ENCODE measurements at places on chromosomes 5 and 9.

DNA sequence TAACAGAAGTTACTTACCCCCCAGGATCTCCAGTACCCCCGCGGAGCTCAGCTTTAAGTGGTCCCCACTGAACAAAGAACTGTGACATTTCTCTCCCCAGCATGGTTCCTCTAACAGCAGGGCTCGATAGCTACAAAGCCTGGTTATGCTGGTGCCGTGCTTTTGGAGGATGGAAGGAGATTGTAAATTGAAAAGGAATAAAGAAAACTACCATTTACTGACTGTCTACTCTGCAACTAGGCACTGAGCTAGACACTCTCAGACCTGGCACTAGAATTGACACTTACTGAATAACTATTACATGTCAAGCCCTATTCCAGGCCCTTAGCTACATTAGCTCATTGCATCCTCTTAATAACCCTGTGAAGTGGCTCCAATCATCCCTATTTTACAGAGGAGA, 145.3 kb downstream of the TTLL11 start:
- no peak for DNase-seq

DNA sequence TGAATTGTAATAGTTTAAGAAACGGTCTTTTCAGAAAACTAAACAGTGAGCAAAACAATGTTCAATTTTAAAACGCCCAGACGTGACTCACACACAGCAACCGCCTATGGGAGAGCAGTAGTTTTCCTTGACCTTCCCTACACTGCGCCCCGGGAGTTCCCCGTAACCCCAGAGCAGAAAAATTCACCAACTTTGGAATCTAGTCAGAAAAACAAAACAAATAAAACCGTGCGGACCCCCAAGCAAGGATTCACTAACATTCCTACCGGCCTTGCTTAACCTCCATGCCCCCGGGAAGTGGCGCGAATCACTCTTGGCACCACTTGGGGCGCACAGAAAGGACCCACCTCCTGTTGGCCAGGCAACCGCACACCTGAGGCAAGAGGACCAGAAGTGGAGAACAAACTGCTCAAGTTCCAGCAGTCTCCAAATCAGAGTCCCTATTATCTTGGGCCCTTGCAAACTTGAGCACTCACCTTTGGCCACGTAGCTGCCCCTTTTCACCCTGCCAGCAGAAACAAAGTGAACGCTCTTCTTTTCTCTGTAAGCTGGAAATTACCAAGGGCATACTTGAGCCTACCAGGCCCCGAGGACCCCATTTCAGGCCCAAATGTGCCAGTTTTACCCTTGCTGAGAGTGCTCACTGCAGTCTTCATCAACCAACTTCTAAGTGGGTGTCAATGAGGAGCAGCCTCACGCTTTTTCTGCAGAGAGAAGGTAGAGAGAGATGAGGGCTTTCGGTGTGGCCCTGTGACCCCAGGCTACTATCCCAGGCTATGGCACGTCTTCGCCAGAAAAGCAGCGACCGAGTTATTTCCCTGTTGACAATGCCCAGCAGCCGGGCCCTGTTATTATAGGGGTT, 189.7 kb downstream of the MEF2C start:
- DNase-seq: no peak

DNA sequence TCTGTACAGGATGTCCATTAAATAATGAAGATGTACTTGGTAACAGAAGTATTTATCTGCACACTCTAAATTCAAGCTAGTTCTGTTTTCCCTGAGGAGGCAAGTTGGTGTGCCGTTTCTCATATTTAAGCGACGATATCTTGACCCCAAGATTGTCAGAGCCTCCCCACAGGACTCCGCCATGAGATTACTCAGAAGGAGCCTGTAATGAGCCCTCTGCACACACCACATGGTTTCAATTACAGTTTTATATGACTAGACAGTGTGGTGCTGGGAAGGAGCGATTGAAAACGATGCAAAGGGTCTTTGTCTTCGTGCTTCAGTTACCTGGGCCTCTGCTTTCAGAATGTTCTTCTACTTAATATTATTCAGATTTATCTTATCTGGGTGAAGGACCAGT, 840.4 kb upstream of the WWC1 start:
- no peak for DNase-seq

- DNase-seq: no peak
Observed at GRCh38 chr5:167644619-167645018, 646.8 kb upstream of the WWC1 start.

GRCh38 chr9:112034216-112034611, 137.6 kb downstream of the UGCG start:
- no peak for DNase-seq

DNA sequence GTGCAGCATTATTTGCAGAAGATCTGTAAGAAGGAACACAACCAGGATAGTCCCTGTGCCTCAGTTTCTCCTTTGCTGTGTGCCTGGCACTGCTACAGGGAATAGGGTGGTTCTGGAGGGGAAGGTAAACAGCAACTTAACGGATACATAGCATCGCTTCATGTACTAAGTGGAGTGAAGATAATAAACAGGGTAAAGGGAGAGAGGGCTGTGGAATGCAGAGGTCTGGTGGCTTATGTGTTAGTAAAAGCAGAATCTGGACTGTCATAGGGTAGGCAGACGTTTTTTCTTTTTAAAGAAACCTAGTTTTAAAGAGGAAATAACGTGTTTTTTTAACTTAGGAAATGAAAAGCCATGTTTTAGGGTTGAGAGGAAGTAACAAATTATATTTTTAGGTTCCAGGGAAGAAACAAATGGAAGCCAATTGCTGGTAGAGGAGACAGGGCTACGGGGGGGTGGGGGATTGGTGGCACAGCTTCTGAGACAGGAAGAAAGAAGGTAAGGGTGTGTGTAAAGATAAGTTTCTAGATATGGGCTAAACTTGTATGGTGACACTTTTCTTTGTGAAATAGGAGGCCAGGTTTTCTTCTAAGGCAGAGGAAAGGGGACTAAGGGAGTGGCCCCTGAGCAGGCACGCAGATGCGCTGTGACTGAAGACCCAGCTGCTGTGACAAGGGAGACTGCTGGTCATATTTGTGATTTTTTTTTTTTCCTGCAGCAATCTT, 1.3 kb downstream of the GNG10 start:
- DNase-seq: peak; percentile 40

DNA sequence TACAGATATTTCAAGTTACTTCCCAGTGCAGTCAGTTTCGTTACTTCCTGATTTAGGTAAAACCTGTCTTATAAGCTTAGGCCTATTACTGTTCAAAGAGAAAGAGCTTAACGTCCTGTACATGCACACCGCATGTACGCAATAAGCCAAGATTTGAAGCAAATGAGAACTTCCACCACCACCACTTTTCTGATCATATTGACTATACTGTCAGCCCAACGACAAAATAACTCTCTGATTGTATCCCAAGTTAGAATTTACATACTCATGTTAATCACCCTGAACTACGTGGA, 5.1 kb downstream of the NFIB start:
- no peak for DNase-seq

GRCh38 chr9:69483886-69484422, 158.9 kb downstream of the ENTREP1 start:
- no peak for DNase-seq

GRCh38 chr5:133884569-133885311, 83.7 kb downstream of the C5orf15 start:
- DNase-seq: no peak

- no peak for DNase-seq
Observed at GRCh38 chr5:5313101-5313635, 109.3 kb upstream of the ICE1 start.

DNA sequence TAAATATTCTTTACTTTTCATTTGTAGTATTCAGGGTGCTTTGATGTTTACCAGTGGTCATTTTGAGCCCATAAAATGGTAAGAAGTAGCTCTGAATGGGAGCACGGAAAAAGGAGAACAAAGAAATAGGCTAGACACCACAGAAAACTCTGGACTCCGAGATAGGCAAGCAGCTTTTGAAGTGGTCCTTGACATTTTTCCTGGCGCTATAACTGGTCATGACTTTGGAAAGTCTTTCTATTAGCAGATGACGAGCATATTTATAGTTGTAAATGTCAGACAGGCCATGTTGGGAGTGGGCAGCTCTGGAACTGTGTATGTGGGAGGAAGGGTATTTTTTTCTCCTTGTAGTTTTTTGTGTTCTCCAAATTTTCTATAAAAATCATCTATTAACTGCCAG, 126.1 kb upstream of the POC5 start:
- DNase-seq: no peak

DNA sequence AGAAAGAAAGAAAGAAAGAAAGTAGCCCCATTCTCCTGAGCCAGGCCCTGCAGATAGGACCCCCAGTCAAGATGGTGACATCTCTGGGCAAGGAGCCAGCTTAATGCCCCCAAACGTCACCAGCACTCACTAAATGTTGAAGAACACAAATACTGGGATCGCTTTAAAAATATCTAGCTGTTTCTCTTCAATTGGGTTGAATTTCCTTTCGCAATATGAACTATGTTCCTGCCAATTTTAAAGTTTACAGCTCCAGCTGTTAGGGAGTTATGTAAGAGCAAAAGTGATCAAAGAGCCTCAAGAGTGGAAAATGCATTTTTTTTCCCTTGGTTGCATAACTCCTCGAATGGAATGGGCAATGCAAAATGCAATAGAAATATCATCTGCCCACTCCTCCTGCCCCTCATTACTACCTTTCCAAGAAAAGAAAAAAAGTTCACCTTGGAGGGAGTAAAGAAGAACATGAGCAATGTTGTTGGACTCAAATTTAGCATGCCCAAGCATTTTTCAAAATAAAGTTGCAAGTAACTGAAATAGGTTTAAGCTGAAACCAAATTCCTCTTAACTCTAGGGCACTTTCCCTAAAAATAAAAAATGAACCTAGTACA, 244.2 kb upstream of the PIK3R1 start:
- no peak for DNase-seq

DNA sequence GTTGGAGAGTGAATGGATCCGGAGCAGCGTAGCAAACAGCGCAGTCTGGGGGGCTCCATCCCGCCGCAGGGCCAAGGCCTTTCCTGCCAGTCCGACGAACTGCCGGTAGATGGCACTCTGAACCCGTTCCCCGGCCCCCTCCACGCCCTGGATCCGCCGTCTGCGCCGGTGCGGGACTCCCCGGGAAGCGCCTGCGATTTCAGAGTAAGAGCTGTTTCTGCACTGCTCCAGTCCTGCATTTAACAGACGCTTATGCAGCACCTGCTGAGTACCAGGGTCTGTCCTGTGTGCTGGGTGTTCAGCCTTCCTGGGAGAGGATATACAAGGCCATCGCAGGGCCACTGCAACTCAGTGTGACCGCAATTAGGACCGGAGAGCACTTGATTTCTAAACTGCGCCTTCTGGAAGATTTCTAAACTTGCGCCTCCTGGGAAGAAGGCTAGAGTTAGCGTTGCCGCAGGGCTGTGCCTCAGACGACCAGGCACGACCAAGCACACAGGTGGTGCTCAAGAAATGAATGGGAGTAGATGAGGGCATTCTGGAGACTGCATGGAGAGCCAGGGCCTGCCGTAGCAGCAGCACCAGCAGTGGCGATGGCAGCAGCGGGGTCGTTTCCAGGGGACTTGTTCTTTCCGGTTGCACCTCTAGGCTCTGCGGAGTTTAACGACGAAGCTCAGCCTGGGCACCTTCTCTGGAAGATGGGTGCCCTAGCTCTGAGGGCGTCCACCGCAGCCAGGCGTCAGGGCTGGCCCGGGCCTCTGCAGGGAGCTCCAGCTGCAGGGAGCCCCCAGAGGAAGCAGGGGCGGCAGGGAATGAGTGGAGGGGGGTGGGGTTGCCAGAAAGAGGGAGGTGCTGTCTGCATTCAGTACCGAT, 14.3 kb upstream of the TIFAB start:
- peak; percentile 66 for DNase-seq

- DNase-seq: no peak
Observed at GRCh38 chr9:105052346-105052745, 124.4 kb upstream of the ABCA1 start.

DNA sequence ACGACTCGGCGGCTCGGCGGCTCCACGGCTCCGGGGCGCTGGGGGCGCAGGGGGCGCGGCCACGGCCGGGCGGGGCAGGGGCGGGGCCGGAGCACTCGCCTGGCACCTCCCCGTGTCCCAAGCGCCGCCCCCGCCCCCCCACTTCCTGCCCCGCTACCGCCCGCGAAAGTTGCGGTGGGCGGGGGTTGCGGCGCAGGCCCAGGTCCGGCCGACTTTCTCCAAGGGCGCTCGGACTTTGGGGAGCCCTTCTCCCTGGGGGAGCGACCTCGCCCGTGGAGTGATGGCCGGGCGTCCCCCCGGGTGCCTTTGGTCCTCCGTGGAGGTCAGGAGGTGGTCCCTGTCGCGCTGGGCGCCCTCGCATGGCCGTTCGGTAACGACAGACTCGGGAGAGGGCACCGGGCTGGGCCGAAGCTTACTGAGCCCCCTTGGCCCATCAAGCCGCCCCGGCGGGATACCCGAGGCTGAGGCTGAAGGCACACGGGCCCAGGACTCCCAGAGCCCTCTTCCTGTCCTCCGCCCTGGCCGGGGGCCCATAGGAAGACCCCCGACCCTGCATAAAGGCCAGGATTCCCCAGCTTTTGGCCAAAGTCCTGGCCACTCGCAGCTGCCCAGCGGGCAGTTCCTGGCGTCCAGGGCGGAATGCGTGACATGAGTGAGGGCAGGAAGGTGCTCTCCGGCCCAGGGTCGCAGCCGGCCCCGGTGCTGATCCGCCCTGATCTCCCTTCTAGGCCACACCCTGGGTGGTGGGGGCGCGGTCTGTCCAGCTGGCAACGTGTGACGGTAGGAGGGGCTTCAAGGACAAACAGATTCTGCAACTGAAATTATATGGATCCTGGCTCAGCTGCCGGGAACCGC, 883 bp upstream of the VAV2 start:
- peak; percentile 89 for DNase-seq

GRCh38 chr5:10339958-10340357, 13.5 kb upstream of the MARCHF6 start:
- DNase-seq: no peak

- DNase-seq: no peak
Observed at GRCh38 chr5:123035918-123036390, 571 bp downstream of the PPIC start.

GRCh38 chr9:5825895-5826622, 6.9 kb downstream of the ERMP1 start:
- no peak for DNase-seq

DNA sequence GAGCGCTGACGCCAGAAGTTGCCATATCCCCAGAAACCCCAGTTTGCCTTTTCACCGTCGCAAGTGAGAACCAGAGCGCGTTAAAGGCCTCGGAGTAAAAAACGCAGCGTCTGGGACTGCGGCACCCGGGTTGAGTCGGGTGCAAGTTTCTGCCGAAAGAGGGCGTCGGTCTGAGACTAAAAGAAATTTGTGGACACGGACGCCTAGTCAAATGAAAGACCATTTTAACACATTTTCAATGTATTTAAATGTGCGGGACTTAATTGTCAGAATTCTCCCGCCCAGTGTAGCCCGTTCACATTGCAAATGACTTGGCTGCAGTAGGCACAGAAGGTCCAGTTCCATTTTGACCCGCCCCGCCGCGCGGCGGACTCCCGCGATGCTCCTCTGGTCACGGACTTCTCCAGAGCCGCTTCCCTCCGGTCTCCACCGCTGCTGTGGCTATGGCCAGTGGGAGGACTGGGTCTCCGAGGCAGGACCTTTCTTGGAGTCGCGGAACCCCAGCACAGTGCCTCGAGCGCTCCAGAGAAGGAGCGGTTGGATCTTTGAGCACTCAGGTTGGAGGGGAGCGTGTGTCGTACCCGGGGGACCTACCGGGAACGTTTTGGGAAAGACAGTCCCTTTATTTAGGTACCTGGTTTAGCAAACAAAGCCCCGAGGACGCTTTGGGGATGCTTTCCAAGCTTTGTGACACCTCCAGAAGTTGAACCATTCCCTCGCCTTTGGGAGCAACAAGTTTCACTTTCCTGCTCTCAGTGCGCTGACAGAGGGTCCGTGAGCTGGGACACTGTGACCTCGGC, 1.2 kb upstream of the NPR3 start:
- DNase-seq: peak; percentile 24

All from CD4-positive, alpha-beta T cell treated with Interleukin-17A for 4 hours (primary cell).